BJ (cell line): ENCODE measurements at places on chromosomes 4 and X.

DNA sequence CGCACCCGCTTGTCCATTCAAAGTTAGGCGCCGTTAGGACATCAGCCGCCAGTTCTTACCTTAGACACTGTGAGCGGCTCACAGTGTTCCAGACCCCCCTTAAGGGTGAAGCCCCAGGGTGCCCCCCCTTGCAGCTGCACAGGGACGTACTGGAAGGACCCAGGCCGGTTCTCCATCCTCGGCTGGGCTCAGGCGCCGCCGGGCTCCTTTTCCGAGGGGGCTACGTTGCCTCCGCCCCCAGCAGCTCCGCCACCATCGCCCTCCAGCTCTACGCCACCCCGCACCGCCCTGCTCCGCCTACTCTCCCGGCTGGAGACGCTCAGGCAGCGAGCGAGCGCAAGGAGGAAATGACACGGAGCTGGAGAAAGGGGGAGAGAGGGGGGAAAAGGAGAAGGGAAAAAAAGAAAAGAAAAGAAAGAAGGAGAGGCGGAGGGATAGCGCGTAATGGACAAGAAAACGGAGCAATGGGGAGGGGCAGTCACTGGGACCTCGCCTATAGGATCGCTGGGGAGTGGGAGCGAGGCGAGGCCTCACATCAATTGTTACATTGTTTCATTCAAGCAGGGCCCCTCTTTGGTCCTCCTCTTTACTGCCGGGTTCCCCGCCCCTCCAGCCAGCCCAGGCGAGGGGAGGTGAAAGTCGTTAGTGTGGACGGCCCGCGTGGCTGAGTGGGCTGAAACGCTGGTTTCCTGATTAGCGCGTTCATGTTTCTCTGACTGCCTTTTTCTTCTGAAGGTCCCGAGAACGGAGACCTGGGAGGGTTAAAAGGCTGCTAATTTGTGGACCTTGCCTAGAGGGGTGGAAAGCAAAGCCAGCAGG, at the start of gene SHROOM4:
Gene SHROOM4, minus strand, starts transcription at position 352 of the 819 bp plus-strand sequence. Its CDS starts 176 bp downstream, at position 176.
- no peak for DNase-seq

DNA sequence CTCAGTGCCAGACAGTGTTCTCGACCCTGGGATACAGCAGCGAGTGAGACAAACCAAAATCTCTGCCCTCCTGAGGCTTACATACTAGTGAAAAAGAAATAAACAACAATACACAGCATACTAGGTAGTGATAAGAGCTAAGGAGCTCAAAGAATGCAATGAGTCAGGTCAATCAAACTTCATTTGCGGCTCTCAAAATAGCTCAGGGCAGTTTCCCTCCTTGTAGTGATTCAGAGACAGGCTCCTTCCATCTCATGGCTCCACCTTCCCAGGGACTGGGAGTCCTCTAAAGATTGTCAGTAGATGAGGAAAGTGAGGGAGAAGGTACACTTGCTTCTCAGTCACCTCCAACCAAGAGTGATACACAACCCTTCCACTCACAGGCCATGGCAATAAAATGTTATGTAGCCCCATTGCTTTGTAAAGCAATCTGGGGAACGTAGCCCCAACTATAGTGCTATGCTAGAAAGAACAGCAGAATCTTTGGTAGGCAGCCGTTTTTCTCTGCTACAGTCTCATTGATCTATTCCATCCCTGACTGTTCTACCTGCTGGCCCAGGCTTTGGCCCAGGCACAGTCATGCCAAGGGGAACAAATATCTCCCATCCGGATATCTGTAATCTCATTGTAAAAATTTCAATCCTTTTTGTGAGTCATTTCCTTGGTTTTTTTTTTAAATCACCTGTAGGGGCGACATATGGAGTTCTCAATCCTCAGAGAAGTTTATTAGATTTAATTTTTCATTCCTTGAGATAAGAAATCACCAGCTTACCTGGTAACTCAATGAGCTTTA, 183.1 kb upstream of the S100G start:
- no peak for DNase-seq

- no peak for DNase-seq
Measured at GRCh38 chr4:38752372-38752940, 30.3 kb downstream of the TLR10 start.

DNA sequence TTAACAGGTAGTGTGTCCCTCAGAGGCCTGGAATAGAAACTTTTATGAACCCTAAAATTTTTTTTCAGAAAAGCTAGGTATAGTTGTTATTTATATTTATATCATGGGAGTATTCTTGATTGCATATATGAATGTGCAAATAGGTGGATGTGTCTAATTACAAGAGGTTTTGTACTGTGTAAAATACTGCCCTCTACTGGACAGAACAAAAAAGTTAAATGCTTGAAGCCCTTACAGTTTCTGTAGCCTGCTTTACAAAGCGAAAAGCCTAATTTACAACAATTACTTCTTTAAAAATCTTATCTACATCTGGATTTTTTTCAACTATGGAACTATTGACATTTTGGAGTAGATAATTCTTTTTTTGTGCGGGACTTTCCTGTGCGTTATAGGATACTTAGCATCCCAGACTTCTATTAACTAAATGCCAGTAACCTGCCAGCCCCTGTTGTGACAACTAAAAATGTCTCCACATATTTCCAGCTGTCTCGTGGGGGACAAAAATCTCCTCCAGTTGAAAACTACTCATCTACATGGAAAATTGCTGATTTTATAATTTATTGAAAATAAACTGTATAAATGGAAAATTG, 35.1 kb downstream of the ENPEP start:
- DNase-seq, result no peak

DNA sequence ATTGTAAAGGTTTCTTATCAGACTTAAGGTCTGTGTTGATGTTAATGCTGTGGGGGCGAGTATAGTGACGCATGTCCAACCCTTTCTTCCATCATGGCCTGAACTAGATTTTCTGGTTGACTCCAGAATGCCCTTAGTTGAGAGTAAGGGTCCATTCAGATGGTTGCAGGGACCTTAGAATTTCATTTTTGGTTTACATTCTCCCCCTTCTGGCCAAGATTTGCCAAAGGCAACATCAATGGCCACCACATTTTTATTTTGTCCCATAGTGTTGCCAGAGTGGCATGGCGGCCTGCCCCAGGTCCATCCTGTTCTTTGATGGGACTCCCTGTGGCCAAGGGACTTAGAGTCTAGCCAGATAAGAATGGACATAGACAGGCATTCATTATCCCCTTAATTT, 368.5 kb downstream of the GPM6A start:
- no peak for DNase-seq

- DNase-seq, result no peak
Measured at GRCh38 chr4:135354876-135355275, 1153.3 kb upstream of the PABPC4L start.

GRCh38 chr4:1310796-1311631, 21.3 kb downstream of the MAEA start:
- DNase-seq, result no peak

GRCh38 chr4:8528713-8529112, 51.5 kb upstream of the GPR78 start:
- no peak for DNase-seq

DNA sequence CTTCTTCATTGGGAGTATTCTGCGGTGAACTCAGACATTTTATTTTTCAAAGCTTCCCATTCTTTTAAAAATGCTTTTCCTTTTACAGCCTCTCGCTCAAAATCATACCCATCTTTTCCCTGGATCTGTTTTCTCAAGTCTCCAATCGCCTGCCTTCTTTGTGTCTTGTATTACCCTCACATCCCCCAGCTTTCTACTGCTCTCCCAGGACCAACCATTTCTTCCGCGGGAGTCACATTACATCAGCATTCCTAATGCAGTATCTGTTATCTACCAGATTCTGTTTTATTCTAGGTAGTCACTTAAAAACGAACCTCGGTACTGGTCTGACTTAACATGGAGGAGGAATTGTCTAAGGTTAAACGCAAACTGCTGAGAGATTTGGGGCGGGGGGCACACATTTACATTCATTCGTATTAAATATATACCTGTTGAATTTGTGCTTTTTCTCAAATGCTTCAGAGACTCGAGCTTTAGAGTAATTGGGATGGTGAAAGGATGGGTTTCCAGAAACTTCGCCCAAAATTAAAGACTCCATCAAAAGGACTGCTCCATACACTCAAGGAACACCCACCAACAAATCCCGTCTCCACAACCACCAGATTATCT, 493 bp upstream of the UCHL1 start:
- DNase-seq, result no peak

DNA sequence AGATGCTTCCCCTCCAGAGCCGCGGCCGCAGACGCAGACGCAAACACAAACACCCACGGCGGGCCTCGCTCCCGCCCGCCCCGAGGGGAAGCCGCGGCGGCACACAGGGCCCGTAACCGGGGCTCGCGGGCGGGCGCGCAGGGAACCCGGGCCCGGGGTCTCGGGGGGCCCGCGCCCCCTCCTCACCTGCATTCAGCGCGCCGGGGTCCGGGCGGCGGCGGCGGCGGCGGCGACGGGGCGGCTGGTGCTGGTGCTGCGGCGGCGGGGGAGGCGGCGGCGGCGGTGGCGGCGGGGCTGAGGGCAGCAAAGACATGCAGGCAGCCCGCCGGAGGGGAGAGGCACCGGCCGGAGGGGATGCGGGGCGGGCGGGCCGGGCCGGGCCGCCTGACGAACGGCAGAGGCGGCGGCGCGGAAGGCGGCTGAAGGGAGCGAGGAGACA, 255 bp upstream of the CNOT6L start:
- no peak for DNase-seq

DNA sequence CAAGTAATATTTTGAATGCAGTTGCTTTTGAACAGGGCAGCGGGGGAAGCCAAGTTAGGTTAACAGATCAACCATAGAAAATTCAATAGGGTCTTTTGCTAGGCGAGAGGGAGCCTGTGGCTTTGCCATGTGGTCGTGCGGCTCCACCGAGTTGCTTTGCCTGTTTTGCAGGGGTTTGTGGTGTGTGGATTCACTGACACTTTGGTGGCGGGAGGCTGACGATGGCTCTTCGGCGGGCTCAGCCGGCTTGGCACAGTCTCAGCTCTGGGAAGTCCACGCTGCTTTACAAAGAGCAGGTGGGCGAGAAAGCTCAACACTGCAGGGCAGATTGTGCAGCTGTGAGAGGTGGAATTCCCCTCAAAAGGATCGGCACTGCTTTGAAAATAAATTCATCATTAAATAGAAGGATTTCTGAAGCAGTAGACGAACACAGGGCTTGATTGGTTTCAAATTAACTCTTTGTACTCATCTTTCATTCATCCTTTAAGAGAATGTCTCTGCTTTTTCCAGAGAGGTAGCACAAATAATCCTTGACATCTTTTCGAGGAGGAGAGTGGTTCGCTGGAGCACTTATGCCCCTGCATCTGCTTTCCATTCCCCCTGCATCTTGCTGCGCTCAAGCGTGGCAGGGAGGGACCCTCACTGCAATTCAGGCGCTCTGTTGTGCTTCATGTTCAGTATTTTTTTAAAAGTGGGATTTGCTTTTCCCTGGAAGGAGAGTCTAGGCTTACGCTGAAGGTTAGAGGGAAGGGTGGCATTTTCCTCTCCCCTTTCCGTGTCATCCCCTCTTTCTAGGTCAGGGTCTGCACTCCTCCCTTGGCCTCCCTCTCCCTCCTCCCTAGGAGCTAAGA, 201.8 kb upstream of the LEF1 start:
- DNase-seq, result no peak

DNA sequence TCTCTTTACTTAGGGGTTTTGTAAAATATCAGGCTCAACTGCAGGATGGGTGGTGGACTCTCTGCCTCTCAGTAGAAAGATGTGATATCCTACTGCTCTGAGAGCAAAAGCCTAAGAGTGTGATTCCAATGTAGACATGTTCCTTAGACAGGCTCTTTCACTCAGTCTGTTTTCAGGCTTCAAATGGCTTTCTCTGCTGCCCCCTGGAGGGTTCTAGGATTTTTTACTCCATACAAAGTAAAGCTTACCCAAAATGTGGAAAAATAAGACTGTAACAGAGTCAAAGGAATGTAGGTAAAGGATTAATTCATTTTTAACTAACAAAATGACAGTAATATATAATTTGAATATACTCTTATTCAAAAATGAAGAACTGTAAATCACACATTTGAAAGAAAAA, 32.1 kb downstream of the ZGRF1 start:
- DNase-seq, result peak; percentile 9

- no peak for DNase-seq
Measured at GRCh38 chrX:153865321-153865580, 20.7 kb downstream of the L1CAM start.

DNA sequence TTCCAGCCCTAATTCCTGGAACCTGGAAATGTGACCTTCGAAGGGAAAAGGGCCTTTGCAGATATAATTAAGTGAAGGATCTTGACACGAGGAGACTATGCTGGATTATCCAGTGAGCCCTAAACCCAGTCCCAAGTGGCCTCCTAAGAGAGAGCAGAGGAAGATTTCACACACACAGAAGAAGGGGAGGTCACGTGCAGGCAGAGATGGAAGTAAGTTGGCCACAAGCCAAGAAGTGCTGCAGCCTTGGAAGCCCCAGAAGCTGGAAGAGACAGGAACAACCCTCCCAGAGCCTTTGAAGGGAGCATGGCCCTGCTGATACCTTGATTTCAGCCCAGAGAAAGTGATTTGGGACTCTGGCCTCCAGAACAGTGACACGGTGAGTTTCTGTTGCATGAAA, 51.9 kb downstream of the EVC2 start:
- no peak for DNase-seq

DNA sequence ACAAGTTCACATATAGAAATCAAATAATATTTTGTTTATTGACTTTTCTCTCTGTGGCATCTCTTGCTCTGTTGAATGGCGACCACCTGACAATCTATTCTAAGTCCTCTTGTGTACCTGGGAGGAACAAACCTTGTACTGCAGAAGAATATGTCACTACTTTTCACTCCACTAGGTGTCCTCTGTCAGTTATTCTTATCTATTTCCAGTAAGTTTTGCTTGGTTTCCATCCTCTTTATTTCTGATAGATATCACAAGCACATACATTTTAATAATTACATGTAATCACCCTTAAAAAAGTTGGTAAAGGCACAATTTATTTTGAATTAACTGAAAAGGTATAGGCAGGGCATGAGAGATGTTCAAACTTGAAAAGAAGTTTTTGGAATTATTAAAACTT, 238.4 kb downstream of the SNCA start:
- DNase-seq, result no peak

DNA sequence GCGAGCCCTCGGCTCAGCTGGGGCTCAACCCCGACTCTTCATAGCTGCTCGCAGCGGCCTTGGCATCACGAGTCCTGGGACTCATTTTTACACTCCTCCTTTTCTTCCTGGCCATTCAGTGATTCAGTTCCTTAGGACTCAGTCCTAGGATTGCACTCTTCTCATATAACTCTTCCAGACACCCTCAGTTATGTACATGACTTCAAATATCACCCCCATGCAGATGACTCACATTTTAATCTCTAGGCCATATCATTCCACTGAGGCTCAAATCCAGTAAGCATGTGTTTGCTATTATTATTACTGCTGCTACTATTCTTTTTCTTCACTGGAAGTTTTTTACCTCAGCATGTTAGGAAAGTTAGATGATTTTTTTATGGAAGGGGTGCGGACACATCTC, 14.4 kb downstream of the ITGB1BP2 start:
- DNase-seq, result peak; percentile 48

GRCh38 chr4:109065006-109065405, 237.5 kb downstream of the COL25A1 start:
- no peak for DNase-seq

DNA sequence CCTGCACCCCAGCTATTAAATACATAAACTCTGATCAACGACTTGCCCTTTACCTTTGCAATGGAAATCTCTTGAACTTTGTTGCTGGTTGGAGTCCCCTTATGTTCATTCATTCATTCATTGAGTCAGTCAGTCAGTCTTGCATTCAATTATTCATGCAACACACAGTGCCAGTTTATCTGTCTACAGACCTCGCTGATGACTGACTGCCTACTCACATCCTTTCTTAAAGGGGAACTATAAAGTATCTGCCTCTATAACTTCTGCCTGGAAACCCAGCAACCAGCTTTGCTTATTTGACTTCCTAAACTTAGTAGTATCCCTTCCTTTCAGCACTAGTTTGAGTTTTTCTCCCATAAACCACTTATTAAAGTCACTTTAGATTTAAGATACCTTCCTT, 620.8 kb upstream of the ADGRL3 start:
- no peak for DNase-seq
